ENCODE measurements at places on chromosomes 6 and 20.

DNA sequence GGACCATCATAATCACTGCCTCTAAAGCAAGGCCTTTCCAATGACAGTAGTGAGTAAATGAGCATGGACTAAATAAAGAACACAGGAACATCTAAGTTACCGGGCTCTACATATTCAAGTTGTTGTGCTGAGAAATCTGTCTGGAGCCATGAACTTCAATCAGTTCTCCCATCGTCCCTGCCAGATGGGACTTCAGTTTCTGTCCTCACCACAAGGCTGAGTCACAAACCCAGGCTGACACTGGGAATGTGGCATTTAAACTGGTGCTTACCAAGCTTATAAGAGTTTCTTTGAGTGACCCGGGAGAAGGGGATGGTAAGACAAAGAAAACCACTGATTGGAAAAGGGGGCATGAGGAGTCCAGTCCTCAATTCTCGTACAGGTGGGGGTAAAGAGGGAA is 497.0 kb downstream of the MAFB start:
- no peak for DNase-seq

- no peak for DNase-seq
Observed at GRCh38 chr20:63186528-63187316, 29.2 kb downstream of the YTHDF1 start.

GRCh38 chr6:3627956-3628835 is 123.3 kb downstream of the PXDC1 start:
- DNase-seq: no peak

- DNase-seq: no peak
Observed at GRCh38 chr6:35703554-35703953, 14.8 kb upstream of the FKBP5 start.

DNA sequence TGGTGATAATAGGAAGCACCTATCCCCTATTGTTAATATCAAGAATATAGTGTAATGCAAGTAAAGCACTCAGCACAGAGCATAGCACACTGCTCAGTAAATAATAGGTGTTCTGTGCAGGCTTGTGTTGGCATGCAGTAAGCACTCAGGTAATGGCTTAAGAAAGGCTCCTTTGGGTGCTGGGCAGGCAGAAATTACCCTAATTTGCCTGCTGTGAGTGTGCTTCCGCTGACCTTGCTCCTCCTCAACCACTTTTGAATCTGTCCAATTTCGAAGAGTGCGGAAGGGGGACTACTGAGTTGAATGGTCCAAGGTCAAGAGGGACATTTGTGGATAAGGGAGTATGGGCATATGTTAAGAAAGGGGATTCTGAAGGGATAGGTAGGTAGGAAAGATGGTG is 15.4 kb downstream of the SRSF3 start:
- no peak for DNase-seq

GRCh38 chr20:58432186-58432954 is 43.3 kb downstream of the VAPB start:
- DNase-seq: no peak

All from muscle of leg (tissue), 16 donors.